ENCODE measurements at places on chromosomes 11 and 22. TPM values are rescaled to one million over a fixed set of nuclear protein-coding genes. Genes with fewer than 3 reads are reported as not detected.

- DNase-seq: no peak
Measured at GRCh38 chr22:44037519-44038375, 13.6 kb downstream of the PARVB start.

DNA sequence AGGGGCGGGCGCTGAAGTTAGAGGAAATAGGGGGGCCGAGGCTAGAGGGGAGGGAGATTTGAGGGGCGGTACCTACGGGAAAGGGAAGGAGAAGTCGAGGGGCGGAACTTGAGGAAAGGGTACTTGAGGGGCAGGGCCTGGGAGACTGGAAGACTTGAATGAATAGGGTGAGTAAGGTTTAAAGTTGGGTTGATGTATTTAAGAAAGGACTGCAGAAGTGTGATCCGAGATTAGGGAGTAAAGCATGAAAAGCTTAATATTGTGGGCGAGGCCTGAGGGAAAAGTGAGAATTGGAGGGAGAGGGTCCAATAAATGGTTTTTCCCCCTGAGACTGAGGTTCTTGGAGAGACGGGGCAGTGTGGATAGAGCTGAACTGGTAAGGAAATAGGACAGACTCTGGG lies 723 bp downstream of the HSCB start:
- no peak for DNase-seq

GRCh38 chr22:32422062-32422461 lies 10.0 kb upstream of the RTCB start:
- no peak for DNase-seq

GRCh38 chr11:2515401-2516275 lies 70.8 kb downstream of the KCNQ1 start:
- DNase-seq: no peak

Gene SLC22A8
- 63.5 TPM for polyA plus RNA-seq
